ENCODE measurements at places on chromosomes 6 and 20. TPM values are rescaled to one million over a fixed set of nuclear protein-coding genes. Genes with fewer than 3 reads are reported as not detected.

Gene NHSL1
- 0.04 TPM for polyA plus RNA-seq

Gene KCNK5
- not detected for polyA plus RNA-seq

Gene ULBP3
- polyA plus RNA-seq = 0.22 TPM

Gene KHDC1
- polyA plus RNA-seq = 2.8 TPM

Gene LBP
- polyA plus RNA-seq = not detected

Gene ADGB
- polyA plus RNA-seq = not detected

Gene GUCA1A
- not detected for polyA plus RNA-seq

Gene RAET1L
- not detected for polyA plus RNA-seq

Gene COL9A3
- polyA plus RNA-seq = 10.7 TPM

Gene FOXS1
- not detected for polyA plus RNA-seq

Gene CAPN11
- not detected for polyA plus RNA-seq

Gene CDH26
- 1.8 TPM for polyA plus RNA-seq

Gene PTPRT
- not detected for polyA plus RNA-seq

Gene ADGRB3
- polyA plus RNA-seq = not detected

Gene LHFPL5
- not detected for polyA plus RNA-seq

Gene GPR6
- polyA plus RNA-seq = not detected
